ENCODE measurements at places on chromosomes 16 and 17.

DNA sequence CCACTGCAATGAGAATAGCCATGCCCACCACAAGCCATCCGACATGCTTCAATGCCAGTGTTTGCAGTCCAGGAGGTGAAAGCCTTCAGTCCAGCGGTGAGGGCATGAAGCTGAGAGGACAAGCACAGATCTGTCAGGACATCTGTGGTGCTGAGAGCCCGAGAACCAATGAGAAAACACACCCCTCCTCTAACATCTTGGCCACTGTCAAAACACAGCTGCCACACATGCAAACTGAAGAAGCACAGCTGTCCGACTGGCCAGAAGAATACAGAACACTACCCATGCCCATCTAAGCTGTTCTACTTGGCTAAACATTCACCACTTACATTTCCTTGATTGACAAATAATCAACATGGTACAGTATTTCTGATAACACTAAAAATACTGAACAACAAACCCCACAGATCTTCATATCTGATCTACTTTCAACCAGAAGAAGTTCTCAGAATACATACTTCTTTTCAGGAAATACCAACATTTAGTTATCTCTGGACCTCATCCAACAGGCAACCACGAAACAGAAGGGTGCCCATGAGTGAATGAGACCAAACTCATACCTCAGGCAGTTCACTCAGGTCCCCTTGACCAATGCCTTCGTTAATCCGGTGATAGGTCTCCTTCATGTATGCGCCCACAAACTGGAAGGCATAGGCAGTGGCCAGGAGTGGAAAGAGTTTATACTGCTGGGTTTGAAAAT is 10.2 kb upstream of the FBF1 start:
- no peak for DNase-seq

- DNase-seq: no peak
Observed at GRCh38 chr17:19979917-19980770, 2.5 kb upstream of the AKAP10 start.

- no peak for DNase-seq
Observed at GRCh38 chr16:1456951-1457350, 12.6 kb upstream of the CCDC154 start.

DNA sequence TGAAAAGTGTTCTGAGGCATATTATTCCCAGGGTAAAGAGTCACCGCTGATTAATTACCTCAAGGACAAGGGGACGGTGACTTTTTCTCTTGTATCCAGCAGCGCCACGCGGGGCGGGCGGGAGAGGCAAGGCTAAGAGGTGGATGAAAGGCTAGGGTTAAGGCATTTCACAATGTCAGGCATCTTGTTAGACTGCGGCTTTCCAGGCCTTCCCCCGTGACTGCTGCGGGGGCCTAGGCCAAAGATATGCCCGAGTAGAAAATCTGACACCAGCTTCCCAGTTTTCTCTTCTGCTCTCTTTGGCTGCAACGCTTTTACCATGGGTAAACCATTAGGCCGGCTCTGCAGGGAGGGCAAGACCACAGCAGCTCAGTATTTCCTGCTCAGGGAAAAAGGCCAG is 698.2 kb downstream of the MAF start:
- DNase-seq: no peak

- DNase-seq: no peak
Observed at GRCh38 chr16:62967611-62968010, 931.4 kb upstream of the CDH8 start.

- DNase-seq: no peak
Observed at GRCh38 chr17:60455378-60455777, 33.1 kb downstream of the CHCT1 start.

GRCh38 chr17:1087381-1088241 is 90.7 kb downstream of the TIMM22 start:
- no peak for DNase-seq

- DNase-seq: no peak
Observed at GRCh38 chr17:36675250-36675649, 73.9 kb downstream of the MRM1 start.

- no peak for DNase-seq
Observed at GRCh38 chr17:65498816-65499215, 62.6 kb downstream of the AXIN2 start.

- DNase-seq: no peak
Observed at GRCh38 chr17:35901631-35902175, 21.5 kb upstream of the CCL5 start.

- DNase-seq: no peak
Observed at GRCh38 chr17:45172541-45173286, 11.0 kb downstream of the HEXIM2 start.

DNA sequence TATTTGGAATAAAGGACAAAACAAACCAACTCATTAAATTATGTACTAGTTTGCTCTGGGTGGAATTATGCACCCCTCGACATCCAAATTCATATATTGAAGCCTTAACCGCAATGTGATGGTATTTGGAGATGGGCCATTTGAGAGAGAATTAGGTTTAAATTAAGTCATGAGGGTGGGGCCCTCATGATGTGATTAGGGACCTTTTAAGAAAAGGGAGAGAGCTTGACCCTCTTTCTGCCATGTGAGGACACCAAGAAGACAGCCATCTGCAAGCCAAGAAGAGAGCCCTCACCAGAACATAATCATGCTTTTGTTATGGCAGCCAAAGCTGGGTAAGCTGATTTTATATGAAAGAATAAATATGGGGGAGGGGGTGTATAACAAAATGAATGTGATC is 2.0 kb downstream of the C16orf87 start:
- DNase-seq: no peak

- no peak for DNase-seq
Observed at GRCh38 chr16:17853958-17854357, 383.2 kb upstream of the XYLT1 start.

DNA sequence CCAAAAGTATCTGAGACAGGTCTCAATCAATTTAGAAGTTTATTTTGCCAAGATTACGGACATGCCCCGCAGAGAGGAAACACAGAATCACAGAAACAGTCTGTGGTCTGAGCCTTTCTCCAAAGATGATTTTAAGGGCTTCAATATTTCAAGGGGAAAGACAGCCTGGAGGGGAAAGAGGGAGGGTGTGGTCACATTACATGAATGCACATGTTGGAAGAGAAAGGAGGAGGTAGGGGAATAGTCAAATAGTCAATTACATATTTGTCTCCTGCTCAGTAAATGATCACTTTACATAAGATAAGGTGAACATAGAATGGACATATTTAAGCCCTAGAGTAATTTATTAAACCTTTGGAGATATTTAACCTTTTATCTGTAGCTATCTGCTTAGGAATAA is 12.3 kb downstream of the UNC45B start:
- DNase-seq: no peak

DNA sequence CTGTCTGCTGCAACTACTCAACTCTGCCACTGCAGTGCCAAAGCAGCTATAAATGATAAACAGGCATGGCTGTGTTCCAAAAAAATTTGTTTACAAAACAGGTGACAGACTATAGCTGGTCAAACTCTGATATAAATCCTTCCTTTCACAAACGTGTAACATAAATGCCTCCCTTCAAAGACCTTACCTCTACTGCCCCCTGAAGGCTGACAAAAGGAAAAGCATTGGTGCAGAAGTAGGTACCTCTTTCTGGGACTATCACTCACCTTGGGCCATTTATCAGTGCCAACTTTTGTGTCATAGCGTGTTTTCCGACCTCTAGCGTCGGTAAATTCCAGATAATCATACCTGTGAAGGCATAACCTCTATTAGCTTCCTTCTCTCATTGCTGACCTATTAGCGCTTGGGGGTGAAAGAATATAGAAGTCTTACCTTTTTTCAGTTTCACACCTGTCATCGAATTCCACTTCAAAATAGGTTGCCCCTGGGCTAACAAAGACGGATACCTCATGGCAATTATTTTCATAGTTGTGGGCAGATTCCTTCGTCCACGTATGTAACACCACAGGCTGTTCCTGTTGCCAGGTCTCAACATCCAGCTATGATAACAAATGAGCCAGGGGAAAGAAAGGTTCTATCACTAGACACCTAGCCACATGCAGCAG is 67.9 kb downstream of the ZZEF1 start:
- no peak for DNase-seq

- no peak for DNase-seq
Observed at GRCh38 chr16:89507214-89507833, 879 bp upstream of the SPG7 start.

DNA sequence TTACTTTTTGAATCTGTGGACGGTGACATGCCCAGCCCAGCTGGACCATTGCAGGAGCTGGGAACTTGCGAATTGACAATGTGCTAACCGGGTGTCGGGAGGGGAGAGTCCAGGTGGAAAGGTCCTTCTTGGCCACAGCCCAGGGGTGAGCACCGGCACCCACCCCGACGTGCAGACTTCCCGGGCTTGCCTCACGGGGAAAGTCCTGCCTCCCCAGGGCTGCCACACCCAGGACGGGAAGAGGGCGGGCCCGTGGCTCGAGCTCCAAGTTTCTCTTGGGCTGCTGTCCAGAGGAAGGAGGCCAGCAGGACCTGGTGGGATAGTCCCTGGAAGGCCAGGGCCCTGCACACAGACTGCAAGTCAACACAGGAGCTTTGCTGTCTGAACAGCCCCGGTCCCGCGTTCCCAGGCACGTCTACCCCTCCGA is 17.7 kb downstream of the CARD14 start:
- DNase-seq: no peak

DNA sequence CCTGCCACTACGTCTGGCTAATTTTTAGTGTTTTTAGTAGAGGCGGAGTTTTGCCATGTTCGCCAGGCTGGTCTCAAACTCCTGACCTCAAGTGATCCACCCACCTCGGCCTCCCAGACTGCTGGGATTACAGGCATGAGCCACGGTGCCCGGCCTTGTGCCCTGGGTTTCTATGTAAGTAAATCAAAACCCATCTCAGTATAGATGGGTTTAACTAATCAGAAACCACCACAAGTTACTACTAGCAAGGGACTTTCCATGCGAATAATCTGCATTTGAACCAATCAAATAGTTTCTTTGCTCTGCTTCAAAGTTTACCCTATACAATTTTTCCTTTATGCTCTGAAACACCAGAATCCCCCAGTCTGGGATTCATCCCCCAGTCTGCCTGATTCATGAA is 16.5 kb upstream of the EIF1 start:
- no peak for DNase-seq

DNA sequence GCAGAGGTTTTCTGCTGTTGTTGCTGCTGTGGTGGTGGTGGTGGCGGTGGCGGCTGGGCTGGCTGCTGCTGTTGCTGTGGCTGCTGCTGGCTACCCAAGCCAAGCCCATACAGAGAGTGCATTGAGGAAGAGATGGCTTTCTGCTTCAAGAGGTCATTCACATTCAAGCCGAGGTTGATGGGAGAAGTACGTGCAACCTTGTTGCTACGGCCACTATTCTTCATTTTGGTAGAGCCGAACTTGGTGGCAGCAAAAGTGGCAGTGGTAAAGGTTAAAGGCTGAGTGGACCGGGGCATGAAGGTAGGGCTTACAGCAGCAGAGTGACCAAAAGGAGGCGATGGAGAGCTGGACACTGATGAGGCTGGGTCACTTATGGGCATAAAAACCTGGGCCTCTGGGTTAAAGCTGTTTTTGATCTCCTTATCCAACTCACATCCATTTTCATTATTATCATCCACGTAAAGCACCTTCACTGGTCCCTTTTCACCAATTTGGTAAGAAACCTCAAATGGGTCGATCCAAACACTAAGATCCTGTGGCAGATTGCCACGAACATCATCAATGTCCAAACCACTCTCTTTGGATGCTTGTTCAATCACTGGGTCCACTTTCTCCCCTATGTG is 2.8 kb downstream of the TOB1 start:
- no peak for DNase-seq

- no peak for DNase-seq
Observed at GRCh38 chr17:49592263-49592662, 16.6 kb downstream of the NXPH3 start.

- no peak for DNase-seq
Observed at GRCh38 chr17:74986206-74986576, 1.2 kb upstream of the CDR2L start.

DNA sequence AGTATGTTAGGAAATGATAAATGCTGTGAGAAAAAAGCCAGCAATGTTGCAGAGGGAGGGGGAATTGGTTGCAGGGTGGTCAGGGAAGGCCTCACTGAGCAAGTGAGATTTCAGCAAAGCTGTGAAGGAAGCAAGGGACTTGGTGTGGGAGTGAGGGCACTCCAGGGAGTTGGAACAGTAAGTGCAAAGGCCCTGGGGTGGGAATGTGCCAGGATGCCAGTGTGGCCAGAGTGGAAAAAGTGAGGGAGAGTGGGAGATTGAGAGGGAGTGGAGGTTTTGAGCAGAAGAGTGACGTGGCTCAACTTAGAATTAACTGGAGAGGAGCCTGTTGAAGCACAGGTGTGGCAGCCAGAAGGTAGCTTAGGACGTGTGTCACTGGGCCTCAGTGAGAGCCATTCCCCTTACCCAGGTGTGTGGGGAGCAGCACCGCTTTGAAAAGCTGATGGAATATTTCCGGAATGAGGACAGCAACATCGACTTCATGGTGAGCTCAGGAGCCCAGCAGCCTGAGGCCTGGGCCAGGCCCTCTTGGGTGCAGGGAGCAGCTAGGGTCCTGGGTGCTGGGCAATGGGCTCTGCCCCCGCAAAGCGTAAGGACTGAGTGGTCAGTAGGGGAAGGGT is 16.6 kb downstream of the FMNL1 start:
- no peak for DNase-seq

GRCh38 chr16:12511708-12512107 is 292.0 kb downstream of the CPPED1 start:
- DNase-seq: no peak

- no peak for DNase-seq
Observed at GRCh38 chr17:4005296-4006164, 41.3 kb upstream of the ATP2A3 start.

DNA sequence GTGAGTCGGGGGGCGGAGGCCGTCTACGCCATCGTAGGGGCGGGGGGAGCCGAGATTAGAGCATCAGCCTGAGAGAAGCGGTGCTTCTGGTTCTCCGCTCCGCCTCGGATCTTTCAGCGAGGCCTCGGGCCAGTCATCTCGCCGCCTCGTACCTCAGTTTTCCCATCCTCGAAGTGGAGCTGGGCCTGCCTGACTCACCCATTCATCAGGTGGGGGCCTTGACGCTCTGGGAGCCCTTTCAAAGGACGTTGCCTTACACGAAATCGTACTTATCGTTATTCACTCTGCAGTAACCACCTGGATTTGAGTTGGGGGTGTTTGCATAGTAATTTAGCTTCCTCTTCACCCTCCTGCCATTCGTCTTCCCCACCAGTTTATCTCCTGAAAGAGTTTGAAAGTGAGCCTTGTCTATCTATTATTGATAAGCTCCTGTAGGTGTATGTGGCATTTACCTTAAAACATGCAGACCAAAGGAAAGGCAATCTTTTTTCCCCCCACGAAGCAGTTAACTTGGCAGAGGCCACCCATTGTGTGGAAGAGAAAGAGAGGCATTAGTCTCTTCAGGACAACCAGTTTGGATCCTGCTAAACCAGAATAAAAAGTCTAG is 674 bp downstream of the TAF15 start:
- DNase-seq: no peak

- DNase-seq: no peak
Observed at GRCh38 chr17:2946144-2946543, 117.3 kb downstream of the OR1D5 start.

All from stimulated activated CD4-positive, alpha-beta T cell treated with anti-CD3 and anti-CD28 coated beads, TNF-alpha, amount 100 ng/mL, for 1 hour (primary cell).